ENCODE measurements at places on chromosomes 5 and 9.

DNA sequence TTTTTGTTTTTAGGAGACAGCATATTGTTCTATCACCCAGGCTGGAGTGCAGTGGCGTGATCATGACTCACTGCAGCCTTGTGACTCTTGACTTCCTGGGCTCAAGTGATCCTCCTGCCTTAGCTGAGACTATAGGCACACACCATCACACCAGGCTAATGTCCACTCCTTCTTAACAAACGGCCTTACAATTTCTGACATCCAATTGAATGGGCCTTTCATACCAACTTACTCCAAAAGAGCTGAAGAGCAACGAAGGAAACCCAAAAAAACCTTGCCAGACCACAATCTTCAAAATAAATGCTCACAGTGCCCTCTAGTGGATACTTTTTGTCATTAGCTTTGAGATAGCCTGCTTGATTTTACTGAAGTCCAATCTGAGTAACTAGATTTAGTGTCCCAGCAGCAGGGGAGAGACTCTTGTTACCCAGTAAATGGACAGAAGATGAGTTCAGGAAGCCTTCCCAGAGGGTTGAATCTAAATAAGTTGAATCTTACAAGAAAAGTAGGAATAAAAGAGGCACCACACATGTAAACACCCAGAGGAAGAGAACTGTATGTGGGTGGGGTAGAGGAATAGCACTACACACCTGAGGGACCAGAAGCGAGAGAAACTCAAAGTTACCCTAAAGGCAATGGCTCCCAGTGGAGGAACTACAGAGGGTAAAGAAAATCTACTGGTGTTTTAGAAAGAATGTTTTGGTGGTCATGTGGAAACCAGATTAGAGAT lies 9.3 kb downstream of the ZNF622 start:
- DNase-seq = peak; percentile 43

- no peak for DNase-seq
Observed at GRCh38 chr9:29200650-29201049, 1627.4 kb upstream of the C9orf72 start.

GRCh38 chr5:142065273-142065672 lies 43.3 kb upstream of the NDFIP1 start:
- peak; percentile 29 for DNase-seq

GRCh38 chr5:93088592-93089389 lies 492.2 kb downstream of the NR2F1-AS1 start:
- DNase-seq = no peak

DNA sequence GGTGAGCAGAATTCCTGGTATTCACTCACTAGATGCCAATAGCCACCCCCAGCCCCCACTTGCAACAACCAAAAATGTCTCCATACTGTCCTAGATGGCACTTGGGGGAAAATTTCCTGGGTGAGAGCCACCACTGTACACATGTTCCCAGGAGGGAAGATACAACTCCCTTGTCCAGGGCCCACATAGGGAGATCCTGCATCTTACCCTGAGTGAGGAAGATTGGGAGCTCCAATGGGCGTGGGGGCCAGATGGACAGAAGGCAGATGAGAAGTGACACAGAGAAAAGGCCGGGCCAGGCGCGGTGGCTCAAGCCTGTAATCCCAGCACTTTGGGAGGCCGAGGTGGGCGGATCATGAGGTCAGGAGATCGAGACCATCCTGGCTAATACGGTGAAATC lies 12.3 kb upstream of the IPPK start:
- DNase-seq = no peak

- no peak for DNase-seq
Observed at GRCh38 chr5:154375329-154376008, 70.3 kb upstream of the SAP30L start.

DNA sequence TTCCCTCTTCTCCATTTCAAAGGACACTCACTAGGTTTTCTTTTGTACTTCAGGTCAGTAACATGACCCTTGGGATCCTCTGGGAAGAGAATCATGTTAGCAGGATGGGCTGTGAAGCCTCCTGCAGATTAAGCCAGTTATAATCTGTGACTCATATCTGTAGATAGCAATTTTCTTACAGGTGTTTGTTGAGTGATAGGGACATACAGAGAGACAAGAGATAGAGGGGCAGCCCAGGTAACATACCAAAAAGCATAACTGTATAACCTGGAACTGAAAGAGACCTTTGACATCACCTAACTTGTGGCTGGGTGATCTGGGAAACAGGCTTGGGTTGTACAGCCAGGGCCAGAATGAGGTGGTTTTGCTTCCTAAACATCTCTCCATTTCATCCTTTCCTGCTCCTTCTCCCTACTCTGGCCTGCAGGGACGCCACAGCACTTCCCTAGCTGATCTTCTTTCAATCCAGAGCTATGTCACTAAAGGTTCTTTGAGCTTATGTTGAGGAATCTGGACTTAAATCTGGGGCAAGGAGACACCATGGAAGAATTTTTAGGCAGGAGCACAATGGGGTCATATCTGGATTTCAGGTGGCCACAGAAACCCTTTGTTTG lies 21.0 kb upstream of the PPARGC1B start:
- no peak for DNase-seq

GRCh38 chr9:35193762-35194161 lies 32.0 kb downstream of the UNC13B start:
- no peak for DNase-seq

GRCh38 chr9:18330401-18331309 lies 143.3 kb upstream of the ADAMTSL1 start:
- no peak for DNase-seq

DNA sequence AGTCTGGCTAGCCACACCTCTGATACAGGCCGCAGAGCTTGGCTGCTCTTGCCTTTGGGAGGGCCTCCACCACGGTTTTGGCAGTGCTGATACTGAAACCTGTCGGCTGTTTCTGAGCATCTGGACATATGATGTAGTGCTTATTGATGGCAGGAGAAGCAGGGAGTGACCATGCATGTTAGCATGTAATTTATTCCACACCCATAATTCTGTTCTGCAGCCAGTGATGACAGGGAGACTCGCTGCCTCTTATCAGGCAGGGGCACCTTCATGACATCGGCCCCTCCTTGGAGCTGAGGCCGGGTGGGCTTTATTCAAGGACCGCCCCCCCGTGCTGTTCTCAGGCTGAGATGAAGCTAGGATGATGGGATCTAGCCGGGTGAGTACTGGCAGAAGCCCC lies 49.0 kb downstream of the OLFM1 start:
- DNase-seq = no peak

- DNase-seq = peak; percentile 76
Observed at GRCh38 chr5:74538206-74538661, 102.3 kb downstream of the ENC1 start.

- DNase-seq = no peak
Observed at GRCh38 chr9:111904026-111904425, 7.4 kb downstream of the UGCG start.

- no peak for DNase-seq
Observed at GRCh38 chr9:2018764-2019558, 3.8 kb downstream of the SMARCA2 start.

GRCh38 chr5:123093601-123094236 lies 4.7 kb downstream of the PRDM6 start:
- no peak for DNase-seq

DNA sequence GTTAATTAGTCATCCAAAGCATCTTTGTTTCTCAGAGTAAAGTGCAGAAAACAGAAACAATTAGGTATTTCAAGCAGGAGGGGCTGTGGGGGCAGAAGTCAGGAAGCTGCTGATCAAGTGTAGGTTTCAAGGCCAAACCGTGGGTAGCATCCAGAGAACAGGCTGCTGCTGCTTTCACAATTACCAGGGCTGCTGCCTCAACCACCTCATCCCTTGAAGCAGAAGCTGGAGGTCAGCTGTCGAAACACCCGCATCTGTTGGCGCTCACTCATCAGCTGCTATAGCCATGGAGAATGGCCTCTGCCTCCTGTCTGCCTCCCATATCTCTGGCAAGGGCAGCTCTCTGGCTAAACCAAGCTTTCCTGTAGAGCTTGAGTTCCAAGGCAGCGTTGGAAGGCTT lies 122.9 kb upstream of the OSMR start:
- DNase-seq = no peak

GRCh38 chr5:145429170-145429569 lies 406.0 kb downstream of the PRELID2 start:
- DNase-seq = no peak

DNA sequence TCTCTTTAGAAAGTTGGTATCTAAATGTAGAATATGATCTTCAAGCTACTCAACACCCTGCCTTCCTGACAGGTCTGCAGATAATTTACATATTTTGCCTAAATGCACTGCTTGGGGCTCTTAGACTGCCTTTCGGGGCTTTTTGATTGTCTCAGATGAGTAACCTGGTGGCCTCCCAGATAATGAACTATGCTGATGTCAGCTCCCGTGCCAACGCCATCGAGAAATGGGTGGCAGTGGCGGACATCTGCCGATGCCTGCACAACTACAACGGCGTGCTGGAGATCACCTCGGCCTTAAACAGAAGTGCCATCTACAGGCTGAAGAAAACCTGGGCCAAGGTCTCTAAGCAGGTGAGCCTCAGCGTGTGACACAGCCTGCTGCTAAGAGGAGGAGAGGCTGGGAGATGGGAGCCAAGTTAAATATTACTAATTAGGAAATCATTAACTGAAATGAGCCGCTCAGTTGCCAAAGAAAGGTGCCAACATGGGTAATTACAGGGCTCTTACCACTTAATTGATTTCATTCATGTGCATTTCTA lies 20.8 kb upstream of the CKMT2 start:
- DNase-seq = no peak

DNA sequence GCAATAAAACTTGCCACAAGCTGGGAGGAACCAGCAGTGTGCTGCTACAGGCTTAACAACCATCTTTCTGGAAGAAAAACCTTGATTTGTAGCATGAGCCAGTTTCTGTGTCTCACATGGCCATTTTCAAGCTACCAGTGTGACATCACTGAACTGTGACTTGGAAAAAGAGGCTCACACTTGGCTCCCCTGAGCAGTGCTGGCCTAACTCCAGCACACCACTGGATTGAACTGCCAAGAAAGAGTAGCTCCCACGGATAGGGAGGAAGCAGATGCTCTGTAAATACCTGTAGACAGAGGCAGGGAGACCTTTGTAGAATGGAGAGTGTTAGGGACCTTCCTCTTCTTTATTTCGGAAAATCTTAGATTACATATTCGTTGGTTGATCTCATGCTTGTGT lies 197.9 kb downstream of the SH3GL2 start:
- no peak for DNase-seq
